ENCODE measurements at places on chromosomes 1 and 21.

GRCh38 chr1:156706657-156707416 is 1.5 kb upstream of the CRABP2 start:
- H3K36me3 ChIP-seq, result no peaks in the 10 kb centered on the region
- H3K4me1 ChIP-seq, result peaks cover 28% of the 10 kb centered on the region
- DNase-seq, result no peak
- peak overlapping the region; percentile 63 for H3K27ac ChIP-seq

DNA sequence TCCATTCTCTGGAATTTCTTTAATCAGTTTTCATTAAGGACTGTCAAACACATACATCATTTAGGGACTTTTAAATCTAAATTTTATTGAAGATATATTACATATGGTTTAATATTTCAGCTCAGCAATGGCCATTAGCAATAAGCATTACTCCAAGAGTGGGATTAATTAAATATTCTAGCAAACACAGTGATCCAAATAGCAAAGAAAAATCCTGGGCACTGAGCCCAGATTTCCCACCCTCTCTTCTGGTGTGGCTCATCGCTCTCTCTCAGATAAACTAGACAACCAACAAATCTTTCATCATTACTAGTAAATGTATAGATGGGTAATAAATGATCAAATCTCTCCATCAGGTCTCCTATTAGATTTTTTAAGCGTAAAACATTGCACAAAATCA is 53.5 kb upstream of the FOXD3 start:
- H3K27ac ChIP-seq, result no peak overlapping the region
- DNase-seq, result no peak
- H3K4me3 ChIP-seq, result no peak overlapping the region
- peaks cover 4% of the 10 kb centered on the region for H3K27me3 ChIP-seq
- H3K36me3 ChIP-seq, result no peaks in the 10 kb centered on the region

DNA sequence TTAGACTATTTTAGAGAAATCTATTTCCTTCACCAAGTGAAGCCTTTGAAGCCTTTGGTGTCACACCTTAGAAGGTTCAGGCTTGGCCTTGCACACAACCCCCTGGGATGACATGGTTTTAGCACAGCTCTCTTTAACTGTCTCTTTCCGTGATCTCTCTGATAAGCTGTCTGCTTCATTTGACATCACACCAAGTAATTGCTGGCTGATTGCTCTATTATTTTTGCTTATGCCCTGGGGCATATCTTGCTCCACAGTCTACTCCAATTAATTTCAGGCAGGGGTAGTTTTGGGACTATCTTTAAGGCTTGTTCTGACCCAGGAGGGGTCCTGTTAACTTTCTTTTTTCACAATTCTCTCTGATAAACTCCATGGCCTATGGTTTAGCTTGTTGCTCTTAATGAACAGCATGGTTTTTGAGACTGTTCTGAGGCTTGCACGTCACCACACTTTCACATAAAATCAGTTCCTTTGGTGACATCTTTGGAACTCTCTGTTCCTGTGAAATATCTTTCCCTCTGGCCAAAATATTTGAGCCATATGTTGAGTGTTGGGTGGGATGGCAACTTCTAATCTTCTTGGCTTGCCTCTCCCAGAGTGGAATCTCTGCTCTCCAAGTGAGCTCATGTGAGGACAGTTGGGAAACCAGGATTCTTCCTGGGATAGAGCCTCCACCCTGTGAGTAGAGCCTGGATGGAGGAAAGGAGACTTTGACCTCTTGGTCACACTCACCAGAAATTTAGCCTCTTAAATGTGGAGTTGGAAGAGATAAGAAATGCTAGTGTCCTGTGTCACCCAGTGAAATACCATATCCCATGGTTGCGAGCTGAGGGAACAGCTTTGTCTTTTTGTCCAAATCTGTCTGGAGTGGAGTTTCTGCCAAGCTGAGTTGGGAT is 63.6 kb downstream of the MAP3K21 start:
- no peak overlapping the region for H3K27ac ChIP-seq
- no peak overlapping the region for H3K4me3 ChIP-seq
- no peak for DNase-seq
- H3K27me3 ChIP-seq, result peaks cover 2% of the 10 kb centered on the region
- H3K36me3 ChIP-seq, result no peaks in the 10 kb centered on the region
- H3K4me1 ChIP-seq, result no peaks in the 10 kb centered on the region

GRCh38 chr1:24084050-24084449 is 27.9 kb downstream of the MYOM3 start:
- DNase-seq, result no peak
- H3K36me3 ChIP-seq, result no peaks in the 10 kb centered on the region
- H3K27ac ChIP-seq, result no peak overlapping the region
- no peaks in the 10 kb centered on the region for H3K4me1 ChIP-seq

GRCh38 chr1:92953491-92953890 is 7.8 kb downstream of the DIPK1A start:
- peaks cover 10% of the 10 kb centered on the region for H3K4me1 ChIP-seq
- no peaks in the 10 kb centered on the region for H3K36me3 ChIP-seq
- DNase-seq, result no peak
- H3K27me3 ChIP-seq, result no peaks in the 10 kb centered on the region

DNA sequence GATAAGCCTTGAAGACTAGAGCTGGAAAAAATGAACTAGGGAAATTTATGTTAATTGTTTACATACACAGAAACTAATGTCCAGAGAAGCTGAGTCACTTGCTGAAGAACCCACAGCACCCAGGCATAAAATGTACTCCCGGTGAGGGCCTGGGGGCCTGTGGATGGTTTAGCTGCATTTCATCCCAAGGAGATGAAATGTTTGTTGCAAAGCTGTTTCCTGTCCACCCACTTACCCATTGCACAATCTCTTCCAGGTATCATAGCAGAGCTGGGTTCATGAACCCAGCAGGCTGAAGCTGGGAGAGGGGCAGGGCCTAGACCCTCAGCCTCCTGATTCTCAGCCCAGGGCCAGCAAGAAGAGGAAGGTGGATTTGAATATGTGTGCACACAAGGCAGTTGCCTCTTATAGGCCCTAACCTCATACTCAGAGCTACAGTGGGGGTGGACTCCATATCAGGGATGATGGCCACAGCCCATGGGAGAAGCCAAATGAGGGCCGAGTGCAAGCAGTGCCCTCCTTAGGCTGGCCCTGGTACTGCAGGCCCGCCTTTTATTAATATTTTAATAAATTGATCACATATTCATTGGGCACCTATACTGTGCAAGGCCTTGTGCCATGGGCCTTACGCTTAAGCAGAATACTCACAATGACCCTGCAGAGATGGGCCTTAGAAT is 110.8 kb downstream of the LACTBL1 start:
- no peaks in the 10 kb centered on the region for H3K36me3 ChIP-seq
- H3K4me3 ChIP-seq, result no peak overlapping the region
- H3K4me1 ChIP-seq, result no peaks in the 10 kb centered on the region
- no peaks in the 10 kb centered on the region for H3K27me3 ChIP-seq
- H3K27ac ChIP-seq, result no peak overlapping the region

DNA sequence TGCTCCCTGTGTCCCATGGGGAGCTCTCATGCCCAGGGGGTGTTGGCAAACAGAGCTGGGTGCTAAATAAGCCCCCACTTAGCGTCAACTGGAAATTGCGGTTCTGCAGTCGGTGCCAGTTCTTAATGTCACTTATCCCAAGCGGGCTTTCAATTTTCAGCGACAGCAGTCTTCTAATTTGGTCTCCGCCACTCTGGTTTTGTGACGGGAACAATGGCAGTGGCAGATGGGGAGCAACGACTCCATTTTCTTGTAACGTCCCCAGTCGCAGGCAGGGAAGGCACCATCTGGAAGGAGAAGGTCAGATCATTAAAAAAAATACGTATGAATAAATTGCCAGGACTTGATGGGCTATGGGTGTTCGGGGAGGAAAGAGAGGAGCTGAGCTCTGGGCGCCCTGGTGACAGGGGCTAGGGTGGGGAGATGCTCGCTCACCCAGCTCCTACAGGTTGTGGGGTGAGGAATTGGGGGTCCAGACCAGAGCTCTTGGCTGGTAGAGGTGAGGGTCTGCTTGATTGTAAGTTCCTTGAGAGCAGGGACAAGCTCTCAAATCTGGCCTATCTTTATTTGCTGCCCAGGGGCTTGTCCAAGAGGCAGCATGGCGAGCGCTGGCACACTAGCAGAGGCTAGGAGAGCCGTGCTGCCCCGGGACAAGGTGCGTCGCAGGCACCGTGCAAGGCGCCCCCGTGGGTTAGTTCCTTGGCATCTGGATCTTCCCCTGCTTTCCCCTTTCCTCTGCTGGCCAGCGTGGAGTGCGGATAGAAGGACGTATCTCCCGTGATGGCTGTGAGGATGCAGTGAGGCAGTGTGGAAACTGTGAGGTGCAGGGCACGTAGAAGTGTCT is 105.8 kb downstream of the ARHGEF10L start:
- H3K27ac ChIP-seq, result no peak overlapping the region
- DNase-seq, result no peak
- no peak overlapping the region for H3K4me3 ChIP-seq
- H3K4me1 ChIP-seq, result no peaks in the 10 kb centered on the region
- no peaks in the 10 kb centered on the region for H3K36me3 ChIP-seq

DNA sequence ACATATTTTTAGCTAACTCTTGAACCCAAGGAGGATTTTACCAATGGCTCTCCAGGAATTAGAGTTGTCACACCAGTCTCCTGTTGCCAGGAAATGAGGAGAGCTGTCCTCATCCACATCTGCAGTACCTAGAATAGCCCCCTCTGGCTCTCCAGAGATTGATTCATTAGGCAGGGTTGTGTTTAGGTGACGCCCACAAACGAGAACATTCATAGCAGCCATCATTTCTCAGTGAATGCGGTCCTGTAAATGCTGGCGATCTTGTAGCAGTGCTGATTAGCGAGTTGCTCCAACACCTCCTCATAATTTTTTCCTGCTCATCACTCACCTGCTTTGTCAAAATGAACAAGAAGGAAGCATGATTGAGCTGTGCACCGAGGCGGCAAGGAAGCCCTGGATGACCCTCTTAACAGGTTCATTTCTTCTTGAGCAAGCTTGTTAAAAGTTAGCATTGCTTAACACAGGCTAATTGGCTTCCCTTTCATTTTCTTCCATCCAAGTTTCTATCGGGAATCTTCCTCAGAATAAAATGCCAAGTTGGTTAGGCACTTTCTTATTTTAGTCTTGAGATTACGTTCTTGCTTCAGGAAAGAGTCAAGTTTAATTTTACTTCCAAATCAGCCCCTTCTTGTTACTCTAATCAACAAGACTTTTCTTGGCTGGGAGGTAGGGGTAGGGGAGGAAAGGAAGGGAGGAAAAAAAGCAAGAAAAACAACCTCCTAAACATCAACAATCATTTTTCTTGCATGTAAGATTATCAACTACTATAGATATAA is 16.5 kb upstream of the KLHDC8A start:
- no peak overlapping the region for H3K27ac ChIP-seq
- no peaks in the 10 kb centered on the region for H3K36me3 ChIP-seq
- no peak for DNase-seq
- H3K4me3 ChIP-seq, result no peak overlapping the region

Measured in effector memory CD4-positive, alpha-beta T cell (primary cell).